Esophagus muscularis mucosa (tissue), 4 donors: ENCODE measurements at places on chromosomes 12 and 14.
A peak's percentile ranks its signal among the peaks of the same experiment; 100 is the strongest.

DNA sequence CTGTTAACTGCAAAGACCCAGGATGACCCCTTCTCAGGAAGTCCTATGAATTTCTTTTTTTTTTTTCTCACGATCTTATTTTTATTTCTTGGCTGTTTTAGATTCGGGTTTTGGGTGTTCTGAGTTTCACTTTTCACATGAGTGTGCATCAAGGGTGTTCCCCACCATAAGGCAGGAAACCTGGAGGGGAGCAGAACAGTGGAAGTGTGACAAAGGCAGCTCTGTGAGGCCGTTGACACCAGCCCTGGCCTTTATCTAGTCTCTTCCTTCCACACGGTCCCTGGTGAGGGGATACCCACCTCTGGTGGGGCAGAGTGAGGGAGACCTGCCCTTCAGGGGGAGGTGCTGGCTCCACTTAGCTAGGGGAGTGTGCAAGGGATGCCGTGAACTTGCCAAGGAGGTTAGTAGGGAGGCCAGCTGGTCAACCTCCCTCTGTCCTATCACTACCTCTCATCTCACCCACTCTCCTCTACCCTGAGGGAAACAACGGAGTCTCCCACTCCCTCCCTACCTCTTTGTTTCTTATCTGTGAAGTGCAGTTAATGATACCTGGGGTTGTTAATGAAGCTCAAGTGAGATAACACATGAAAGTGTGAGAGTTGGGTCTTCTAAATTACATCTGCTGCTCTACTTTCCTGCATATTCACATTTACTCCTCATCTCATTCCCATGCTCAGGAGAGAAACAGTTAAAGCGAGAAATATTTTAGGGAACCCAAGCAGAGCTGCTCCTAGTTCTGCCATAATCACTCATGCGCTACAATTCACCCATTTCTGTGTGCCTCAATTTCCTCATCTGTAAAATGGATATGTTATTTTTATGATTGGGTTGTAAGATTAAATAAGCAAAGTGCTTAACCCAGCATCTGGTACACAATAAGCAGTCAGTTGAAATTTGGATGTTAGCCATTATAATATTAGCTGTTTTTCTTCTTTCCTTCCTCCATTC is 4.4 kb upstream of the GALNT6 start:
- no peak for DNase-seq

- no peak for DNase-seq
Measured at GRCh38 chr12:7857971-7858370, 14.7 kb downstream of the SLC2A14 start.

GRCh38 chr14:61517911-61518384 is 177.4 kb upstream of the HIF1A start:
- no peak for DNase-seq

- DNase-seq, result peak; percentile 96
Measured at GRCh38 chr12:569803-570434, 93.3 kb downstream of the NINJ2 start.

- DNase-seq, result no peak
Measured at GRCh38 chr14:23439107-23439835, 3.8 kb upstream of the MYH7 start.
